ENCODE measurements at places on chromosomes 3 and 15. TPM values are rescaled to one million over a fixed set of nuclear protein-coding genes. Genes with fewer than 3 reads are reported as not detected.

Gene CDC25A
- 61.0 TPM for total RNA-seq

Gene SERPINI1
- total RNA-seq = 1.1 TPM

Gene ABHD14A
- total RNA-seq = 14.4 TPM

Gene GRM7
- not detected for total RNA-seq

Gene SPG11
- 53.7 TPM for total RNA-seq

Gene CYP1A2
- not detected for total RNA-seq

Gene SCAANT1
- total RNA-seq = not detected

Gene SORD
- 30.5 TPM for total RNA-seq

Gene CHRD
- total RNA-seq = not detected

Gene PKM
- 2,669 TPM for total RNA-seq

Gene GUCA1C
- total RNA-seq = not detected

Gene ASB14
- not detected for total RNA-seq

Gene CSPG5
- 0.52 TPM for total RNA-seq

Gene ARPC4
- total RNA-seq = 299 TPM

Gene EAF2
- 11.2 TPM for total RNA-seq

Gene LMOD3
- not detected for total RNA-seq

Gene PLIN1
- total RNA-seq = 0.44 TPM

Gene ATP13A5
- not detected for total RNA-seq

Gene CKMT1A
- total RNA-seq = not detected

Gene C3orf49
- total RNA-seq = not detected

Gene GOLGA6L7
- not detected for total RNA-seq

Gene HYAL1
- not detected for total RNA-seq

Gene FGF7
- total RNA-seq = not detected

Gene CPLX3
- total RNA-seq = not detected

Gene RLBP1
- not detected for total RNA-seq

Gene TRPM1
- not detected for total RNA-seq

Gene SKOR1
- 0.08 TPM for total RNA-seq

Gene STARD5
- 4.3 TPM for total RNA-seq

Gene LRRC34
- total RNA-seq = 4.2 TPM

Gene NDUFB4
- total RNA-seq = 125 TPM

Gene HTR3E
- total RNA-seq = not detected

Gene EXD1
- not detected for total RNA-seq
